Esophagus squamous epithelium (tissue), 5 donors: ENCODE measurements at places on chromosomes 2 and 18.

DNA sequence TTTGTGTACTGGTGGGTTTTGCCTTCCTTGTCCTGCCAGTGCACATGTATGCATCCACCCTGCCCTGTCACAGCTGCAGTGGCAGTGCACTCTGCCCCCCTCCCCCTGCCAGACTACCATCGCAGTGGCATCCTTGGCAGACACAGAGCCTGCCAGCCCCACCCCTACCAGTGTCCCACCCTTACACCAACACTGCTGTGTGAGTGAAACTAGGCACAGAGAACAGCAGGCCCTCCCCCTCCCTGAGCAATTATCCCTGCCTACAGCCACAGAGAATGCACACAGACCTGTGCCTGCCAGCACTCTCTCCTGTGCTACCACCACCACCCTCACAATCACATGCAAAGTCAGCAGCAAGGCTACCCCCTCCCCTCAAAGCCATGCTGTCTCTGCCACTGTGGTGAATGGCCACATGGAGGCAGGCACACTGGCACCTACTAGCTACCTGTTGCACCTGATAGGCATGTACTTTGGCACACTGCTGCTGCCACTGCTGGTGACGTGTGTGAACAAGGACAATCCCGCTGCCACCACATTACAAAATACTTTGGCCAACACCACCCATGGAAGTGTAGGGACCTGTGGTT lies 239.8 kb downstream of the CALCRL start:
- DNase-seq, result no peak

GRCh38 chr2:239178954-239179353 lies 221.9 kb downstream of the HDAC4 start:
- DNase-seq, result no peak

DNA sequence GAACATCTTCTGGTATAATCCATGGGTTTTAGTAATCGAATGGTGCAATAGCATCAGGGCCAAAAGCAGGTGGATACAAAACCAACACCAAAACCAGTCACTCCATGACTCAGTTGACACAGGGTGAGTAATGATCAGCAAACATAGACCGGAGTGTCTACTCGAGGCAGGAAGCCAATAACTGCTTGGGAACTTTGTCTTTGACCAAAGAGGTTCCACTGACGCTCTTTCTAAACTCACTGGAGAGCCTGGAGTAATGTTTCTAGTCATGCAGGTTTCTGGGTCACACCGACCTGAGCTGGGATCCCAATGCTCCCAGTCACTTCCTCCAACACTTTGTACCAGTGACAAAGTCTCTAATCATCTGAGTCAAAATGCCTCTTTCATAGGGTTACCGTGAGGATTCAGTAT lies 30.9 kb downstream of the MREG start:
- DNase-seq, result no peak

DNA sequence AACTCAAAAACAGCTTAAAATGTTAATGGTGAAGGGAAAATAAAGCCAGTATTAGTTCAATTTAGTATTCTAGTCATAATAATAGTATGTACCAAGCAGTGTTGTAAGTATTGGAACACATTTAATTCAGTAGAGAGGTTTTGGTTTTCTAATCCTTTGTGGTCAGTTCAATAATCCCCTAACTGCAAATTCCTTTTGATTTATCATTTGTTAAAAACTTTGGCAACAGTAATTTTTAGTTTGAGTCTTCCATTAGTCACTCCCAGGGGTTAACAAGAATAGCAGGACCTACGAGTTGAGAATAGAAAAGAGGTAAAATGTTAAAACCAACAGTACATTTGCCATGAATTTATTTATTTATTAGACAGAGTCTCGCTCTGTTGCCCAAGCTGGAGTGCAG lies 10.7 kb downstream of the MRPL44 start:
- DNase-seq, result no peak

GRCh38 chr2:191010887-191011885 lies 2.8 kb downstream of the STAT1 start:
- DNase-seq, result no peak

- no peak for DNase-seq
Measured at GRCh38 chr2:207156451-207157161, 9.1 kb downstream of the KLF7 start.

DNA sequence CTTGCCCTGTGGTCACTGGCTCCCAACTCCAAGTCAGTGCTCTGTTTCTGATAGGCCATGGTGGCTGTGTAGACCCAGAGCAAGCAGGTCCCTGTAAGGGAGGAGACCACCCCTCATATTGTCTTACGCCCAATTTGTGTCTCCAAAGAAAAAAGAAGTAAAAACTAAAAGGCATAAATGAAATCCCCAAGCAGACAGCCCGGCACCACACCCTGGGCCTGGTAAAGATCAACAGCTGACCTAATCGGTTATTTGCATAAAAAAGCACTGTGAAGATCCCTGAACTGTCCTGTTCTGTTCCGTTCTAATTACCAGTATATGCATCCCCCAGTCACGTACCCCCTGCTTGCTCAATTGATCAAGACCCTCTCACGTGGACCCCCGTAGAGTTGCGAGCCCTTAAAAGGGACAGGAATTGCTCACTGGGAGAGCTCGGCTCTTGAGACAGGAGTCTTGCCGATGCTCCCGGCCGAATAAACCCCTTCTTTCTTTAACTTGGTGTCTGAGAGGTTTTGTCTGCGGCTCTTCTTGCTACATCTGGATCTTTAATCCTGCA lies 364.1 kb upstream of the HS6ST1 start:
- no peak for DNase-seq

GRCh38 chr2:27962006-27962405 lies 71.5 kb downstream of the BABAM2 start:
- DNase-seq, result no peak

DNA sequence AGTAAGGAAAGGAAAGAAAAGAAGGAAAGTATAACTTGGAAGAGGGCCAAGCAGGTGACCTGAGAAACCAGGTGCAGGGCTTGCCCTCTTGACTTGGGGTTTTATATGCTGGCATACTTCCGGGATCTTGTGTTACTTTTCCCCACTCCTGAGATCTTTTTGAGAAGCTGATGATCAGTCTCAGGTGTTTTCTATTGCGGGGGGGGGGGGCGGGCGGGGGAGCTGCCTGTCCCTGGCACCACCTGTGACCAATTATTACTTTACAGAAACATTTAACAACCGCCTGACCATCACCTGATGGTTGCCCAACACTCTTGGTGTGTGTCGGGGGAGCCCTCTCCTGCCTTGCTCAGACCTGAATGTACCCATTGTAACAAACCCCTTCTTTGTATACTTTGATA lies 6.9 kb upstream of the CASP10 start:
- DNase-seq, result no peak

GRCh38 chr2:219520079-219520478 lies 5.8 kb downstream of the ASIC4 start:
- DNase-seq, result no peak

- no peak for DNase-seq
Measured at GRCh38 chr2:51581636-51582267, 549.8 kb upstream of the NRXN1 start.

DNA sequence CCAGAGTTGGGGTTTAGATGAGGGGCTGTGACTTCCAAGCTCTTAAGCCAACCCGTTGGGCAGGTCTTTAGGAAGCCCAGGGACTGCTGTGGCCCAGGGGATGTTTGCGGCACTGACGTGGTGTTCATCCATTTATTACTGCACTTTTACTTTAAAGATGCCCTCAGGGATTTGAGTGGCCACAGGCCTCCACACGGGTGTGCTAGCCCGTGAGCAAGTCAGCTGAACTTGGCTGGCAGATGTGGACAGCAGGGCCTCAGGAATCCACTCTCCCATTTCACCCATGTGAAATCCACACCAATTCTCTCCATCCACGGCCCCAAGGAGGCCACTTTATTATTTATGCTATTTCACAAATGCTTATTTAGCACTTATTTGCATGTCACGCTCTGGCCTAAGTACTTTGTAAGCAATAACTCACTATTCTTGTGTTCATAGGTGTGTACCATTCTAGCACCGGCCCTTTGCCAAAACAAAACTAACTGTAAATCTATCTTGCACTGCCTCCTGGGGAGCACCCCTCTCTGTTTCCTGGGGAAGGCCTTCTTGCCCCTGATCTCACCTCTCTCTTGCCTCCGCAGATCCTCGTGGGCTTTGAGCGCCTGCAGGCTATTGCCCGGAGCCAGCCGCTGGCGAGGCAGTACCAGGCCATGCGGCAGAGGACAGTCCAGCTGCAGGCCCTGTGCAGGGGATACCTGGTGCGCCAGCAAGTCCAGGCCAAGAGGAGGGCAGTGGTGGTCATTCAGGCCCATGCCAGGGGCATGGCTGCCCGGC lies 39.1 kb upstream of the GPR17 start:
- DNase-seq, result no peak

GRCh38 chr18:70331456-70332097 lies 42.7 kb downstream of the SOCS6 start:
- DNase-seq, result no peak

DNA sequence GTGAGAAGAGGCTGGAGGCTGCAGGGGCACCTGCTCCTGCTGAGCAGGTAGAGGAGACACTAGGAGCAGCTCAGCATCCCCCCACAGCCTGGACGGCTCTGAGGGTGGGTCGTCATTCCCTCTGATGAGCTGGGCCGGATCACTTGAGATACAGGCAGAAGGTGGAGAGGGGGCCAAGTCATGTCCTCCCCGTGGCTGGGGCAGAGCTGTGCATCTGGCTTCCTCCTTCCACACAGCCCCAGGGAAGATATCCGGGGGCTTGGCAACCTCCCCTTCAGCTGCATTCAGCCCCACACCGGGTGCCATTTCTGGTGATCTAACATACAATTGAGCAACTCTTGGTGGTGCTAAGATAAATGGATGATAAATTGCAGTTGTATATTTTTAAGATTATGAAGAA lies 236.9 kb downstream of the LDLRAD4 start:
- DNase-seq, result no peak

DNA sequence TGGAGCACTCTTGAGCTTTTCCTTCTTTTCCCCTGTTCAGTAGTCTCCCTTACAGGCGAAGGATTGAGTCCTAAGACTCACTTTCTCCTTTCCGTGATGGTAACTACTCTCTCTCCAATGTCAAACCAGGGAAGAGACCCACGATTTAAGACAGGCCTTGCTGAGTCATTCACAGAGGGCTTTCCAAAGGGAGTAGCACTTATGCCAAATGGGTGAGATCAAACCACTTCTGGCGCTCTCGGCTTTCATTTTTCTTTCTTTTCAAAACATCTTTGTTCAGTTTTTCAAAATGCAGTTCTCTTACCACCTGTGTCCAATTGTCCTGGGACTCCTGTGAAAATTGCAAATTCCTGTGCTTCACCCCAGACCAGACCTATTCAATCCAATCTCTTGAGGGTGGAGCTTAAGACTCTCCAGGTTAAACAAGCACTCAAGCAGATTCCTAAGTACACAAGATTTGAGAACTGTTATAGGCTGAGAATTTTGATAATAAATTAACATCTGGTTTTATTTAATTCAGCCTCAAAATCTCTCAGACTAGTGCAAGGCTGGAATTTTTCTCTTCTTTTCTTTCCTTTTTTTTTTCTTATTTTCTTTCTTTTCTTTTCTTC lies 14.4 kb upstream of the MRPL19 start:
- DNase-seq, result no peak

DNA sequence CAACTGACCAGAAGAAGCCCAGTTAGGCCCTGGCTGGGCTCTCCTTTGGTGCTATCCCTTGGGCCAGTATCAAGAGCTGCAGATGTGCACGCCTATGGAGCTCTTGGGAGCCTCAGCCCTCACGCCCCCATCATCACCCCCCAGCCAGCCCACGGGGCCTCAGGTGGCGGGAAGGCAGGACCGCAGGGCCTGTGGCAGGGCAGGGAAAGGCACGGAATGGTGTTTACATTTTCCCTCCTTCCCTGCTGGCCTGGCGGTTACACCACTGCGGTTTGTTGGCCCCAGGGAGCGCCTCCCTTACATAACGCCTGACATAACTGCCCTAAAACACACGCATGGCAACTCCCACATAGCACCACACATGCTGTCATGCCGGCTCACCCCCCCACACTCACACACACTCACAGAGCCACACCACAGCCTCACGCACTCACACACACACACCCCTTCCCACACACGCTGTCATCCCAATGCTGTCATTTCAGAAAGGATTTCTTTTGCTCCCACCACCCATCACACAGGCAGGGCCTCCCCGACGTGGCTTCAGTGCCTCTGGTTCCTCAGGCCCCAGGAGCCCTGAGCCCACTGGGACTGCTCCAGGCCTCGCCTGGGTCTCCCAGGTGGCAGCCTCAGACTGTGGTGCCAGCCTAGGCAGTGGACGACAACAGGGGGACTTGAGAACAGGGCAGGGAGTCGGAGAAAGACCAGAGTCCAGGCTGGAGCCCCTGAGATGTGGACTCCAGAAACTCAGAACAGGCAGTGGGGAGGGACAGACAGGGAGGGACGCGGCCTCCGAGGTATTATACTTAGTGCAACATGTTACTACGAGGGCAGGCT lies 15.7 kb downstream of the ZFP36L2 start:
- peak; percentile 15 for DNase-seq

GRCh38 chr2:111930409-111930808 lies 32.0 kb downstream of the MERTK start:
- no peak for DNase-seq

DNA sequence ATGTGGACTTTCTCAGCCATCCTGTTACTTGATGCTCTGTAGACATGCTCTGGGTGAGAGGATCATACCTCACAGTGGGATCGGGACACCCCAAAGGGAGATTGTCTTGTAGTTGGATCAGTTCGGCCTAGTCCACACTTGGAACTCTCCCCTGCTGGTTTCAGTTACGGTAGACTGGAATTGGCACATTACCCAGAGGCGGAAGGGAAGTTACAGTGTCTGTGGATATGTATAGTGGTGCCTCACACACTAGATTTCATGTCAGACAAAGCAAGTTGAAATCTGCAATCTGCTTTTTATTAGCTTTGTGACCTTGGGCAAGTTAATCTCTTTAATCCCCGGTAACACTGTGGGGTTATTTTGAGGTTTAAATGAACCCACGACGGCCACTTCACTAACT lies 16.2 kb upstream of the CTAGE1 start:
- DNase-seq, result no peak

DNA sequence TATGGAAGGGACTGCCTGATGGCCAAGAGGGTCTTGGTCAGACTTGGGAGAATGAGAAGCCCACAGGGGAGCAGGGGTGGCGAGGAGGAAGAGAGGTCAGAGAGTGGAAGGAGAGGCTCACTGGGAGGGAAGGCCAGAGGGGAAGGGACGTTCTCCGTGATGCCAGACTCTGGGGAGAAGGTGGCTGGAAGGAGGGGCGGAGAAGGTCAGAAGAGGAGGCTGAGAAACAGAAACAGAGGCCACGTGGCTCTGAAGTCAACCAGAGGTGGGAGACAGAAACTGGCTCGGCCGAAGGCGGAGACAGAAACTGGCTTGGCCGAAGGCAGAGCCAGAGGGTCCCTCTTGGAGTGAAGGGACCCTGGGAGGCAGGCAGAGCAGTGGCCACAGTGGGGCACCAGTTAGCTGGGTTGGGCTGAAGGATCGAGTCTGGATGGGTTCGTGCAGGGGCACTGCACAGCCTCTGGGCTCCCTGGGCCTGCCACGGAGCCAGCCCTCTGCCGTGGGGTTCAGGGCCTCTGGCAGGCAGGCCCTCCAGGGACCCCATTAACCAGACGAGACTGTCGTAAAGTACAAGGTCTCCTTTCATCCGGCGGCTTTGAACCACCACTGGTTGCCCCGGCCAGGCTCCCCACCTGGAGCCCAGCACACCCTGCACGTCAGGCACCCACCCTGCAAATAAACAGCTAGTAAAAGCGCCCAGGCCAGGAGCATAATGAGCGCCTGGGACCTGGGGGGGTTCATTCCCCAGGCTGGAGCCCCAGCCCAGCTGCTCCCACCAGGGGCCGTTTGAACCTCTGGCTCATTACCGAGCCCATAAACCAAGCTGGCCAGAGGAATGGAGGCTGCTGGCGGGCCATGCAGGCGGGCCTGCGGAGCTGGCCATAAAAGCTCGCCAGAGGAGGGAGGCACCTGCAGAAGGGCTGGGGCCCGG lies 218.8 kb downstream of the DYSF start:
- no peak for DNase-seq
